Dorsolateral prefrontal cortex (tissue), 122 donors: ENCODE measurements at places on chromosomes 2 and 18.

DNA sequence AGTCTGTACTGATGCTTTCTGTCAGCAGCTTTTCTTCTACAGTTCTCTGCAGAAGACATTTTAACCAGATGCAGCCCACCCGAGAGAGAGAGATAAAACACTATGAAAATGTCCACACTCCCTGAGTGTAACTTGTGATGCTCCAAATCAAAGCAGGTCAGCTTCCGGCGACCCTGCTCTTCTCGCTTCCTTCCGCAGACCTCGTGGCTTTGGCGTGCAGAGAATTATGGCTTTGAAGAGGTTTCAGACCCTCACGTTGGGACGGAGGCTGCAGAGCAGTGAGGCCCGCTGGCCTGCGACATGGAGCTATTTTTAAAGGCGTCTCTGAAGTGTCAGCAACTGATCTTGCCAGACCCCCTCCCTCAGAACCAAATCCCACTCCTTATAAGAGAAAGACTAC lies 41.8 kb downstream of the TMEM163 start:
- no peak for DNase-seq

- no peak for DNase-seq
Observed at GRCh38 chr2:215760557-215760956, 252.8 kb downstream of the MREG start.

DNA sequence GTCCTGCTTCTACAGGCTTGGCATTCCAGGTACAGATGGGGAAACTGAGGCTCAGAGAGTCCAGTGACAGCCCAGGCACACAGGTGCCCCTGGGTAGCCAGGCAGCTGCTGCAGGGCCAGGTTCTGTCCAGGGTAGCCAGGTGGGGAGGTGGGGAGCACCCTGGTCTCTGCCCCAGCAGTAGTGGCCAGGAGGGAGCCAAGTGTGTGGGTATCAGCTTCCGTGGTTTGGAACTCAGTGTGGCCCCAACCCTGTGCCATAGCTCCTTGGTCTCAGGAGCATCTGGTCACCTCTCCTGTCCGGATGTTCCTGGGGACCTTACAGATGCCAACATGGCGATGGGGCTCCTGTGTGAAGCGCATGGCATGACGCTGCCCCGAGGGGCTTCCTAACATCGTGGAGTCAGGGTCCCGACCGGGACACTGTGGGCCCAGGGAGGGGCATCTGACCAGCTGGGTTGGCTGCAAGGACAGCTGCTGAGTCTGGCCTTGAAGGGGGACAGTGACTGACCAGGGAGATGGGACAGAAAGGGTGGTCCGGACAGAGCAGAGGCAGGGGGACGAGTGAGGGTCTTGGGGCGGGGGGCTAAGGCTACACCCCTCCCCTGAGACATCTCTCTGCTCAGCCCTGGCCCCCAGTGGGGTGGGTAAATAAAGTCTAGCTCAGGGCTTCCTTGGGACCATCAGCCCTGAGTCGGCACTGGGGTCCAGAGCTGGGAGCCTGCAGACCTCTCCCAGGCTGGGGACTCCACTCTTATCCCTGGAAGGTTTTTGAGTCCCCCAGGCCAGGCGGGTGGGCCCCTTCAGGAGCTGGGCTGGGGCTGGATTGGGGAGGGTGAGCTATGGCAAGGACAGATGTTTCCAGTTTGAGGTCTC lies 76.0 kb upstream of the SMAD7 start:
- no peak for DNase-seq

GRCh38 chr2:85011098-85011497 lies 40.1 kb downstream of the KCMF1 start:
- no peak for DNase-seq

DNA sequence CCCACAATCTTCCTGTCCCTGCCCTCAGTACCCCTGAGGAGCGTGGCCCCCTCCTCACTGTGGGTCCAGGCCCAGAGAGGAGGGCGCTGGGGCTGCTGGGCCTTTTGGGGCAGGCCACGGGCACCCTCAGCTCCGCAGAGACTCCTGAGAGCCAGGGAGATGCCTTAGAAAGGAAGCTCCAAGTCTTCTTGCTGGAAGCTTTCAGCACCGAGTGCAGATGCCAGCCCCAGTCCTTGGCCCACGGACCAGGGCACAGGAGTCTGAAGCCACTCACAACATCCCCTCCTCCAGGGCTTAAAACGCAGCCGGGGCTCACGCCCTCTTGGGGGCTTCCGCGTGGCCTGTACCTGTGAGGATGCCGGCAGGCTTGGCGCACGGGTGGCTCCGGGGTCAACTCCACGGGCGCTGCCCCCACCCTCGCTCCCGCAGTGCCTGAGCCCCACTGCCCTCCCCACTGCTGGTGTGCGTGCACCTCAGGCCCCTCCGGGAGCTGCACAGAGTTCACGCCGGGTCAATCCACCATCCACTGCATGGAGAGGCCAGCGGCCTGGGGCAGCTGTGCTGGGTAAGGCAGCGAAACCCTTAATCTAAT lies 72.1 kb upstream of the CTDP1 start:
- DNase-seq, result peak; percentile 24
